ENCODE measurements at places on chromosomes 2 and 18.
A peak's percentile ranks its signal among the peaks of the same experiment; 100 is the strongest.

DNA sequence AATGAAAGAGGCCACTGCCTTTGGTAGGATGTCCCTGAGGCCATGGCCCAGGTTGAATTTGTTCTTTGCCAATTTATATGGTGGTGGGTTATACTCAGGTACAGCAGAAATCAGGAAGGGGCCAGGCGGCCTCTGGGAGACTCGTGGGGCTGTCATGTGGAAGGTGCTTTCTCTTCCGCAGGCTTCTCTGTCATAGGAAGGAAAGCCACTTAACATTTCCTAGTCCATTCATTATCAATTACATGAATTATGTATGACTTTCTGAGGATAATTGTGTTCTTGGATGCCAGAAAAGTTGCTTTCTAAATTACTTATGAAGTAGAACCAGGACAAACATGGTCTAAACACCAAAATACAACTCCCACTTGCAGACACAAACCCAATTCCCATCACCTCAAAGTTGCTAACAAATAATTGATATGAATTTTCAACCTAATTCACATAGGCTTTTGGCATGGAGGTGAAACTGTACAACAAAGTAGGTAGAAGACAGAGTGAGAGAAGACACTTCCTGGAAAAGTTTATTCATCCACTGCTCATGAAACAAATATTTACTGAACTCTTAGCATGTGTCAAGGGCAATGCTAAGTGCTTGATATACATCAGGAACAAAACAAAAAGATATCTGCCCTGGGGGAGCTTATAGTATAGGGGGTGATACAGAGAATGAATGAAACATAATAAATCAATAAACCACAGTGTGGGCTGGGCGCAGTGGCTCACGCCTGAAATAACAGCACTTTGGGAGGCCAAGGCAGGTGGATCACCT is 50.5 kb upstream of the CHMP1B start:
- no peak for DNase-seq

DNA sequence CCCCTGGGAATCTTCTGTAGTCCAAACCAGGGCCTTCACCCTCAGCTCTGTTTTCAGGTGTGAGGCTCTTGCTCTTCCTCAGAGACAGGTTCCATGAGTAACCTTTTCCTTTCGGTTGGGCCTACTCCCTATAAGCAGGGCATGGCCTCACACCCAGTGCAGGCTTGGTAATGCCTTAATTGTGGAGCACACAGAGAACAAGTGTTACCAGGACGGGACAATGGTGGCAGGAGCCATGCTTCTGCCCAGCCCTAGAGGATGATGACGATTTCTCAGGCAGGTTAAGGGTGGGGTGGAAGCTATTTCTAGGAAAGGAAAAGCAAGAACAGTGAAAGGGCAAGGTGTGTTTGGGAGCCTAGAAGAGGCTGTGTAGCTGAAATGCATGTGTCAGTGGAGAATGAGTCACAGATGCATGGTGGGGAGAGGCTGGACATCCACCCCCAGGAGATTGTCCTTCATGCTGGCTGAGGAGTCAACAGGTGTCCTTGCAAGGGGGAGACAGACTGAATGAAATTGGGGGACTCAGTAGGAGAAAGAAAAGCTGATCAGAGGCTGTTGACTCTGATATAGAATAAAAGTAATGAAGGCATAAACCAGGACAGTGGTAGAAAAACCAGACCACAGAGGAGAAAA is 22.0 kb upstream of the SERPINB12 start:
- no peak for DNase-seq

GRCh38 chr2:25982273-25982967 is at the start of gene KIF3C:
Gene KIF3C (minus strand): TSS chr2:25982497. CDS start chr2:25981917, 580 bp downstream.
- DNase-seq = peak; percentile 16

DNA sequence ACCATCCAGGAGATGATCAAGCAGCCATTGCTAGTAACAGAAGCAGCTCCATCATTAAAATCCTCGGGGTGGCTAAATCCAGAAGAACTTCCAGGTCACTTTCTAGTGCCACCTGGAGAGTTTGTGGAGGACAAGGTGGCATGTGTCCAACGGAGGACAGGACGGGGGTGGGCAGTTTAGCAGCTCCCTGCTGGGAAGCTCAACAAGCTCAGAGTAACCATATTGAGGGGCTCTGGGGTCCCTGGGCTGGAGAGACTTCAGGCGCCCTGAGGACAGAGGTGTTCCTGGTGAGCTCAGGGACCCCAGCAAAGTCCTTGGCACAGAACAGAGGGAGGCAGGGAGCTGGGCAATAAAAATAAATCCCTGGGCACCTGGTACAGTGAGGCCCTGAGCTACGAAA is 140.0 kb upstream of the FHL2 start:
- no peak for DNase-seq

All from MV-4-11 (cell line).